ENCODE measurements at places on chromosomes 3 and 15. TPM values are rescaled to one million over a fixed set of nuclear protein-coding genes. Genes with fewer than 3 reads are reported as not detected.

RPSA gene
- 3,141 TPM for total RNA-seq

- DNase-seq, result peak; percentile 82
Observed at GRCh38 chr3:8441969-8442559, 59.6 kb upstream of the LMCD1 start.

LRRFIP2 gene
- total RNA-seq, result 23.9 TPM

DNA sequence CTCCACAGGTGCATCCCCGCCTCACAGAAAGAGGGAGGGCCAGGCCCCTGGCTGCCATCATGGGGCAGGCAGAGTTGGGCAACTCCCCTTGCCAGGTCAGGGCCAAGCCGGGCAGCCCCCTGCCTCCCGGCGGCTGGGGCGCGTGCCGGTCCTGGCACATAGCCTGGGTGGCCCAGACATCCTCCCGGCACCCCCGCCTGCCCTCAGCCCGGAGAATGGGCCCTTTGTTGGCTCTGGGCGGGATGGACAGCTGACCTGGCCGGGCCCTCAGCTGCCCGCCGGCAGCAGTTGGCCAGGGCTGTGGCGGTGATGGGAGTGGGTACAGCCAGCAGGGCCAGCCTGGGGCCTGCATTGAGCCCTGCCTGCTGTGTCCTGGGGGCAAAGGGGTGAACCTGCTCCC is 16.5 kb downstream of the PLXNA1 start:
- no peak for DNase-seq

- no peak for DNase-seq
Observed at GRCh38 chr3:64761729-64762128, 73.9 kb upstream of the ADAMTS9 start.

DNA sequence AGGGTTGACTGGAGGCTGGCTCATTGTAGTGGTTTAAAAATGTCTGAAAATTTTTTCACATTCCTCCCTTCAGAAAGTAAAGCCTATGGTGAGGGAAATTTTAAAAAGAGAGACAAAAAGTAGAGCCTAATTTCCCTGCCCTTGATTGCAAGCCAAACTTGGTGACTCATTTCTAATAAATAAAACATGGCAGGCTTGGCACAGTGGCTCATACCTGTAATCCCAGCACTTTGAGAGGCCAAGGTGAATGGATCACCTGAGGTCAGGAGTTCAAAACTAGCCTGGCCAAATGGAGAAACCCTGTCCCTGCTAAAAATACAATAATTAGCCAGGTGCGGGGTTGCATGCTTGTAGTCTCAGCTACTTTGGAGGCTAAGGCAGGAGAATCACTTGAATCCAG is 18.9 kb upstream of the ARRDC4 start:
- no peak for DNase-seq

SPINT1 gene
- 81.1 TPM for total RNA-seq

GRCh38 chr3:49018707-49019006 is 277 bp upstream of the DALRD3 start:
- DNase-seq, result no peak

NR1I2 gene
- total RNA-seq, result 1.6 TPM

DNA sequence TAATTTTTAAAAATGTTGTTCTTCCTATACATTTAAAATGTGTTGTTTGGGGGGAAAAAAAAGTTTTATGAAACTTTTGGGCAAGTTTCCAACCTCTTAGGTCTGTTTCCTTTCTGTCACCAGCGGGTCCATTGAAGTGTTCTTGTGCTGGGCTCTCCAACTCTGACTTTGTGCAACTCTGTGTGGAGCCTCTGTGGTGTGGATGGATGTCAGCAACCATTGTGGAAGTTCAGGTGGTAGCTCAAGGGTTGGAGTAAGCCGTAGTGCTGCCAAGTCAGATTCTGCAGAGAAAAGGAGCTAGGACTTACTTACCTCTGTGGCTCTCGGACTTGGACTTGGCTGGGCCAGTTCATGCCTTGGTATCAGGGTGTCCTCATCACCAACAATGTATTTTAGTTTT is 22.4 kb downstream of the ARID3B start:
- no peak for DNase-seq

FAM81A gene
- total RNA-seq, result 0.21 TPM

NCEH1 gene
- total RNA-seq, result 2.7 TPM

GRCh38 chr3:76161856-76162255 is 376.5 kb upstream of the ZNF717 start:
- no peak for DNase-seq

Data from H7 (cell line).